Esophagus squamous epithelium (tissue), 5 donors: ENCODE measurements at places on chromosomes 4 and X. TPM values are rescaled to one million over a fixed set of nuclear protein-coding genes. Genes with fewer than 3 reads are reported as not detected.

GRCh38 chrX:69539437-69539836 lies 35.3 kb downstream of the NALF2 start:
- no peaks in the 10 kb centered on the region for H3K27me3 ChIP-seq
- H3K27ac ChIP-seq: no peak overlapping the region
- H3K36me3 ChIP-seq: no peaks in the 10 kb centered on the region

- H3K27ac ChIP-seq: no peak overlapping the region
- H3K4me3 ChIP-seq: no peak overlapping the region
- H3K4me1 ChIP-seq: peaks cover 25% of the 10 kb centered on the region
- no peaks in the 10 kb centered on the region for H3K27me3 ChIP-seq
- no peak for DNase-seq
Observed at GRCh38 chrX:118525174-118525730, 29.6 kb downstream of the DOCK11 start.

GRCh38 chr4:141609243-141609642 lies 27.1 kb upstream of the IL15 start:
- no peak overlapping the region for H3K27ac ChIP-seq
- no peaks in the 10 kb centered on the region for H3K4me1 ChIP-seq
- no peaks in the 10 kb centered on the region for H3K36me3 ChIP-seq
- H3K27me3 ChIP-seq: no peaks in the 10 kb centered on the region
- DNase-seq: no peak
- H3K4me3 ChIP-seq: no peak overlapping the region

- H3K4me1 ChIP-seq: no peaks in the 10 kb centered on the region
- H3K36me3 ChIP-seq: peaks cover 6% of the 10 kb centered on the region
- DNase-seq: no peak
- no peak overlapping the region for H3K27ac ChIP-seq
- H3K4me3 ChIP-seq: no peak overlapping the region
Observed at GRCh38 chrX:47247999-47248320, 15.2 kb downstream of the USP11 start.

- H3K27ac ChIP-seq: no peak overlapping the region
- DNase-seq: no peak
- H3K36me3 ChIP-seq: no peaks in the 10 kb centered on the region
- no peaks in the 10 kb centered on the region for H3K27me3 ChIP-seq
- H3K4me1 ChIP-seq: no peaks in the 10 kb centered on the region
Observed at GRCh38 chr4:5398056-5398455, 310.3 kb downstream of the EVC2 start.

DNA sequence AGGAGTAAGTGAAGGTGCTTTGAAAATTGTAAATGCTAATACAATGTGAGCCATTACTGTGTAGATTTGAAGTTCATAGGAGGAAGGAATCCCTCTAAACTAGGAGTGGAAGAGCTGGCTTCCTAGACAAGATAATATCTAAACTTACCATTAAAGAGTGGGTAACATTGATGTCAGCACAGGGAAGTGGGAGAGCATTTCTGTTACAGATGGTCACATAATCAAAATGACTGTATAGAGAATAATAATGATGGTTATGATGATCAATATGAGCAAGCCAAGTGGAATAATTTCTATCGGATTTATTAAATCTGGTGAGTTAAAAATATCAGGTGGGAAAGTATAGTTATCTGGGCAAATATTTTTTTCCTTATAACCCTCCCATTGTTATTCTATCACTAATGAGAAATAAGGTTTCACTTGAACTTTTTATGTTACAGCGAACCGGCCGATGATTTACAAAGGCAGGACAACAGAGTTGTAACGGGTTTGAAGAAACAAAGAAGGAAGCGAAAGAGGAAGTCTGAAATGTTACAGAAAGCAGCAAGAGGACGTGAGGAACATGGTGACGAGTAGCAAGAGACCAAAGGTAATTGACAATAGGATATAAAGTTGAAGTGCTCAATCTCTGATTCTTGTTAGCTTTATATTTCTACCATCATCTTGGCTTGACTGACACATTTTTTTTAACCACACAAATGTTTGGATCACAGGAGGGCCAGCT lies 43.5 kb downstream of the FMR1NB start:
- no peaks in the 10 kb centered on the region for H3K27me3 ChIP-seq
- H3K4me1 ChIP-seq: no peaks in the 10 kb centered on the region
- no peak for DNase-seq
- H3K27ac ChIP-seq: no peak overlapping the region

- no peak for DNase-seq
- no peaks in the 10 kb centered on the region for H3K4me1 ChIP-seq
- peaks cover 16% of the 10 kb centered on the region for H3K36me3 ChIP-seq
- H3K27ac ChIP-seq: no peak overlapping the region
Observed at GRCh38 chr4:184784628-184785257, 41.0 kb downstream of the ACSL1 start.

DNA sequence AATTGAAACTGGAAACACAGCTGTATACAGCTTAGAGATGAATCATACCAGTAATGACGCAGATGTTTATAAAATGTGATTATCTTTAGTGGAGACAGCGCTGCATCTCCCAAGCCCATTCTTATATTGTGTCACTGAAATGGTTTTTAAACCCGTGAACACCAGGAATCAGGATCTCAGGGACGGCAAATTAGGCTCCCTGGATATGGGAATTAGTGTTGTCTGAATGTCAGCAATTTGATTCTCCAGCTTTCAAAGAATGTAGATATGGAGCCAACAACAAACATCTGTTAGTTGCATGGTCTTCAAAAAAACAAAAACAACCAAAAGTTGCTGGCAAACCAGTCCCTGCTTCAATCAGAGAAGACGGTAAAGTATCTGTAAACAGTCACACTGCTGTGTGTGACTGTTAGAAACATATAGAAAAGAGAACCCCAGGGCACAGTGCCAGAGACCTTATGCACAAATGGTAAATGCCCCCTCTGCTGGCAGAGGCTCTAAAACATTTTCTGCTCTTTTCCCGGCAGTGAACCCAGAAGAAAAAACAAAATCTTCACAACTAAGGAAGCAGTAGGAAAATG lies 351.9 kb upstream of the FTHL17 start:
- H3K27ac ChIP-seq: no peak overlapping the region
- H3K4me1 ChIP-seq: no peaks in the 10 kb centered on the region
- H3K27me3 ChIP-seq: no peaks in the 10 kb centered on the region
- no peak for DNase-seq
- H3K4me3 ChIP-seq: no peak overlapping the region

Gene SAGE1
- not detected for total RNA-seq

Gene UBA6
- 51.5 TPM for total RNA-seq
